ENCODE measurements at places on chromosomes 1 and 21.

- DNase-seq = no peak
Observed at GRCh38 chr1:97778718-97779117, 142.1 kb downstream of the DPYD start.

DNA sequence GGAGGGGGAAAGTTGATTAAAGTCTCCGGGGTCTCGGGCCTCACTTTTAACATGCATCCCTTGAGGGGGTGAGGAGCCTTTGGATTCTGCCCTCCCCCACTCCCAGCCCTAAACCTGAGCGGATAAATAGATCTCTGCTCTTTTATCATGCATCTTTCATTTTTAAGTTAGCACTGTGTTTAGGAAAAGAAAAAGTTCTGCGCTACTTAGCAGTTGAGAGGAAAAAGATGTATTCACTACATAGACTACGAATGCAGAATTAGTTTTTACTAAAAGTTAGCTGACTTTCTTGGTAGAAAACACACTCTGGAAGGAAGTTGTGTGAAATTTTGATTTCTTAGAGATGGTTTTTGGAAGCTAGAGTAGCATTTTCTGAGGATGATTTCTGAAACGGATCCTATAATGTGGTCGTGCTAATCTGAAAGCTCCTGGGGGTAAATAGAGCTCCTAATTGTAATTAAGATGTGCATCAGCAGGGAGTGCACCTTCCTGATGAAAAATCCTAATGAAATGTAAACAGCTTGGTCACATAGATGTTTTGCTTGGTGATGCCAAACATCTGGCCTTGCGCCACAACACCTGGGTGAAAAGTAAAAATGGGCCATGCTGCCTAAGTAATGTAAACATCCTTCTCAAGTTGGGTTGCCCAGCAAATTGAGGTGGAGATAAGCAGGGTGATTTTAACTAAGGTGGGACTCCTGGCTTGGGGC lies 1.8 kb downstream of the ROR1 start:
- no peak for DNase-seq

GRCh38 chr1:71940261-71940660 lies 342.1 kb downstream of the NEGR1 start:
- DNase-seq = no peak

GRCh38 chr21:35641271-35642016 lies 418.9 kb downstream of the SETD4 start:
- DNase-seq = no peak

- no peak for DNase-seq
Observed at GRCh38 chr1:201376464-201377374, 761 bp downstream of the TNNT2 start.

Measured in kidney epithelial cell (primary cell).